Natural killer cell treated with Interleukin-12 subunit alpha and Interleukin-12 subunit beta and Interleukin-15 and Interleukin-18, amount 100 ng/mL, for 72 hours (primary cell): ENCODE measurements at places on chromosomes 2 and 18.
A peak's percentile ranks its signal among the peaks of the same experiment; 100 is the strongest.

GRCh38 chr2:181312515-181312927 is 144.7 kb upstream of the ITGA4 start:
- DNase-seq = peak; percentile 81

GRCh38 chr18:23148382-23148781 is 13.1 kb downstream of the CABLES1 start:
- DNase-seq = no peak

- no peak for DNase-seq
Measured at GRCh38 chr2:31788273-31788672, 207.5 kb upstream of the SRD5A2 start.

- no peak for DNase-seq
Measured at GRCh38 chr2:221309892-221310583, 262.1 kb downstream of the EPHA4 start.

DNA sequence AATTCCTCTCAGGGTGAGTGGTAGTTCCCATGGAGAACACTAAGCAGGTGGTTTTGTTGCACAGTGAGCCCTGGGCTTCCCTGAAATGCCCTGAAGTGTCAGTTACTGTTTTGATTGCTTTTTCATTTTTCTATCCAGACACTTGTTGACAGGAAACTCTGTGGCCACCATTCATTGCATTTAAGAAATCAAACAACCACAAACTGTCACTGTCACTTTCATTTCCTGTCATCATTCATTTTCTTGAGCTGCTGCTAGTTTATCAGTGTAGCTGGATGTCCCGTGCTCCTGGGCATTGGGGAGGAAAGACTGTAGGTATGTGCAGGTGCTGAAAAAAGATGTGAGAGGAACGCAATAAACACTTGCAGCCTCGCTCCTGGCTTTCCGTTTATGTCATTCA is 891.6 kb upstream of the ZEB2 start:
- DNase-seq = peak; percentile 66

- no peak for DNase-seq
Measured at GRCh38 chr18:68234131-68234530, 480.8 kb downstream of the TMX3 start.

DNA sequence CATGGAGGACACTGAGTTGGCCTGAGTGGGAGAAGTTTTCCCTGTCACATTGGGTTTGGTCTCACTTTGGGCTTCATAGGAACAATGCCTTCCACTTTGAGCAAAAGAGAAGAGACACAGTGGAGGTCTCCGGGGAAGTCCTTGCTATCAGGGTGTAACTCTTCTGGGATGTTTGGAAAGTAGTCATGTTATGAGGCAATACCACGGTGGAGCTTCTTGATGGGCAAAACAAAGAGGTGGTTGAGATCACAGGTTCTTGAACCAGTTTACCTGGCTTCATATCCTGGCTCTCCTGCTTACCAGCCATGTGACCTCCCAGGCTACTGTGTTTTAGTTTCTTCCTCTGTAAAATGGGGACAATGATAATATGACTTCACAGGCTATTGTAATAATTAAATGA is 478.6 kb downstream of the SLC4A3 start:
- no peak for DNase-seq

GRCh38 chr2:109031476-109032228 is 42.6 kb upstream of the EDAR start:
- DNase-seq = no peak
